ENCODE measurements at places on chromosomes 7 and 10. TPM values are rescaled to one million over a fixed set of nuclear protein-coding genes. Genes with fewer than 3 reads are reported as not detected.

Gene HIBADH
- total RNA-seq = 8.9 TPM

Gene FGL2
- 1.0 TPM for total RNA-seq

Gene LIPF
- not detected for total RNA-seq

Gene SPDYE1
- not detected for total RNA-seq

Gene ABCB4
- total RNA-seq = 0.69 TPM

Gene AVPI1
- total RNA-seq = 0.89 TPM

- no peak for DNase-seq
Measured at GRCh38 chr7:64874114-64874513, 29.0 kb upstream of the ZNF273 start.

GRCh38 chr7:80960244-80960795 is 41.5 kb upstream of the SEMA3C start:
- no peak for DNase-seq

DNA sequence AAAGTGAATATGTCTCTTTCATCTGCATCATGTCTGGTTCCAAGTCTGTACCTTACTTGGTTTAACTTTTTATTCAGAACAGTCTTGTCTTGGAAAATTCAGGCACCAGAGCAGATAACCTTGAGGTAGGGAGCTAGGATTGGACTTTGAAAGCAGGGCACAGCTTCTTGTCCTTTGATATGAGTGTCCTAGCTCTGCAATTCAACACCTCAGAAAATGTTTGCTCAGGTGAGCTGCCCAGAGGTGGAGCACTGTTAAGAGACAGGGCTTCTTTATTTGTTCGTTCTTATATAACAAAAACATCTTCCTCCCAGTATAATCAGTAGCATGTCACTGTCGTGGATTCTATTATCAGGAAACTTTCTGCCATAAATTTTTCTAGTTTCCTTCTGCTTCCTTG is 118.3 kb downstream of the LRRC4 start:
- no peak for DNase-seq

GRCh38 chr10:67801118-67801517 is 36.9 kb downstream of the DNAJC12 start:
- no peak for DNase-seq

DNA sequence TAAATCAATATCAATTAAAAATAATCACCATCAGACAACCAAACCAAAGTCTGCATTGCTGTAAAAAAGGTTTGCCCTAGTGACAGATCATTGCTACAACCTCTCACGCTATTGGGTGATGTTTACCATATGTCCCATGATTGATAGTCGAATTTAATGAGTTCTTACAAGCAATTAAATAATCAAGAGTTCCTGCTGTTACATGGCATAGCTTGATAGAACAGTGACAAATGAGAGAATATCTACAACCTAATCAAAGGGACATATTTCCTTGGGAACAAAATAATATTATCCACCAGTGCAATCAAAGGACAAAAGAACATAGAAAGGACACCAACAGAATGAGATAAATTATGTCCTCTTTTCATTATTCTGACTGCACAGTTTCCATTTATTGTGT is 387.4 kb downstream of the ETV1 start:
- DNase-seq = no peak

GRCh38 chr10:8137272-8137681 is 82.8 kb downstream of the GATA3 start:
- DNase-seq = no peak

- no peak for DNase-seq
Measured at GRCh38 chr7:134947329-134947728, 39.0 kb upstream of the AGBL3 start.

DNA sequence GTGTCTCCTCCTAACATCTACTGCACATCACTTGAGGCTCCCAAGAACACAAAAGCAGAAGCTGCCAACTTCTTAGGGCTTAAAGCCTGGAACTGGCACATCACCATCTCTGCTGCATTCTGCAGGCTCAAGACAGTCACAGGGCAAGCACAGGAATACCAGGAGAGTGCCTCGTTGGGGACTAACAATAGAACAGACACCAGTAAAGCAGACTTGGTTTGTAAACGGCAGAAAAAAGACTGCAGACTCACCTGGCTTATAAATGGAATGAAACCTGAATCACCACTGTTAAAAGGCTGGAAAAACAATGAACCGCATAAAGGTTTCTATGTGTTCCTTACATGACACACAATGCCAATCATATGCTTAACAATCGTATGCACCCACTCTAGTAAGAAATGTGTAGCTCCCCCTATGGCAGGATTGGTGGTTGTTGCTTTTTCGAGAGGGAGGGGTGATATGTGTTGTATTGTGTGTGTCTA is 12.8 kb downstream of the RHEB start:
- DNase-seq = no peak

GRCh38 chr10:21402606-21403083 is 122.8 kb downstream of the SKIDA1 start:
- no peak for DNase-seq

DNA sequence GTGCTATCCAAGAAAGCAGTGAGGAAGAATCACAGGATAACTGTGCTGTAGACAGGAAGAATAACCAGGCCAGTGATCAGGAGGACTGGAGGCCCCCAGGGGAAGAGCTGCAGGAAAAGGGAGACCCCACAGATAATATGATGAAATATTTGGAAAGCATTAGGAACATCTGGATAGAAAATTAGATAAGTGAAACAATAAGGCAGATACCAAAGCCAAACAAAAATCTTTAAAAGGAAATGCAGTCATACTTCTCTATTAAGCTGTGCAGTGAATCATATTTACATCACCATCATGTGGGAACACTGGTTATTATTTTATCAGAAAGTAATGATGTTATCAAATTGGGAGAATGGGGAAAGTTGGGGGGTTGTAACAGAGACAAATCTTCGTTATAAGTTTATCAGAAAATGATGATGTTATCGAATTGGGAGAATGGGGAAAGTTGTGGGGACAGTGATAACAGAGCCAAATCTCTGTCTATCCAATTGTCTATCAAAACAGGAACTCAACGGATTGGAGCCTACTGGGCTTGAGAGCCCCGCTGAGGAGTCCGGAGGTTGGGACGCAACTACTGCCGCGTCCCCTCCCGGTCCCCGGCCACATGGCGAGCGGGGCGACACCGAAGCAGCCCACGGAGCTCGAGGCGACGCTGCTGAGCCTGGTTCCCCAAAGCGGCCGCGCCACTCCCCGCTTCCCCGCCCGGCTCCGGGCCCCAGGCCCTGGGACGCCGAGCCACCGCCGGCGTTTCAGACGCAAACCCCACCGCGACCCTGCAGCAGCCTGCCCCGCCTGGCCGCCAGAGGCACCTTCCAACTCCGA is 14.0 kb upstream of the RALA start:
- no peak for DNase-seq

- no peak for DNase-seq
Measured at GRCh38 chr7:3957472-3958108, 656.5 kb downstream of the SDK1 start.

GRCh38 chr7:43232366-43232765 is 119.9 kb downstream of the HECW1 start:
- DNase-seq = no peak

DNA sequence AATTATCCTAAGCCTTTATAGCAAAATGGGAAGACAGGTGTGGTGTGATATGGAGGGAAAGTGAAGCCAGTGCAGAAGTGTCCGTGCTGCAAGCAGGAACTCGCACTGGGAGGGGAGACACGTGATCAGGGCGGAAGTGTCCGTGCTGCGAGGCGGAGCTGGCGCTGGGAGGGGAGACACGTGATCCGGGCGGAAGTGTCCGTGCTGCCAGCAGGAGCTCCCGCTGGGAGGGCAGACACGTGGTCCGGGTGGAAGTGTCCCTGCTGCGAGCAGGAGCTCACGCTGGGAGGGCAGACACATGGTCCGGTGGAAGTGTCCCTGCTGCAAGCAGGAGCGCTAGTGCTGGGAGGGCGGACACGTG is 40.5 kb upstream of the PRKAR1B start:
- no peak for DNase-seq

GRCh38 chr7:94436700-94437099 is 42.0 kb downstream of the COL1A2 start:
- DNase-seq = no peak

DNA sequence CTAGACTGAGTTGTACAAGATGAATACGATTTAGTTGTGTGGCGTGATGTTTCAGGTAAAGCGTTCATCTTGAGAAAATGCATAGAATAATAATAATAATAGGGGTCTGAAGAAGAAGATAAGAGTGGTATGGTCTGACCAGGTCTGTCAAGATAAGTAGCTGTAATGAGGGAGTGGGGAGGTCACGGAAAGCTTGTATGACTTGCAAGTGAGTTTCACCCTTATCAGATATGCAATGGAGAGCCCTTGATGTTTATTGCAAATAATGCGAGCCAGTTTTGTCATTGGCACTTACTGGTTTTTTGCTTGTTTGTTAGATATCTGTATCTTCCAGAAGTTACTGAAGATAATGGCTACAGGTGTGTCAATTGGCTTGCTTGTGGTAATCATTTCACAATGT is 611.5 kb downstream of the CNTNAP2 start:
- no peak for DNase-seq

DNA sequence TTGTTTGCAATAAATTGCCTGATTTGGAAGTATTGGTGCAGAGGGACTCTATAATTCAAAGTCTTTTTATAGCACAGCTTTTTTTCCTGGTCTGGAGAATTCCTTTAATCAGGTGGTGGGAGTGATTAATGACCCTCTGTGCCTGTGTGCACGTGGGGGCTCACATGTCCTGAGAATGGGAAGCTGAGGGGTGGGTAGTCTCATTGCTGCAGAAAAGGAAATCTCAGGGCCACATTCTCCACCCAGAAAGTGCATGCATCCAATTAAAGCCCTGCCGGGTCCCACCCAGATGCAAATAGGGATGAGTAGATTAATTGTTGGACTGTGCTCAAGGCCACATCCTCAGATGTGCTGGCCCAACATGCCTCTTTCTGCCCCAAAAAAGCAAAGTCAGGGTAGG is 324.7 kb downstream of the CXCL12 start:
- DNase-seq = no peak

DNA sequence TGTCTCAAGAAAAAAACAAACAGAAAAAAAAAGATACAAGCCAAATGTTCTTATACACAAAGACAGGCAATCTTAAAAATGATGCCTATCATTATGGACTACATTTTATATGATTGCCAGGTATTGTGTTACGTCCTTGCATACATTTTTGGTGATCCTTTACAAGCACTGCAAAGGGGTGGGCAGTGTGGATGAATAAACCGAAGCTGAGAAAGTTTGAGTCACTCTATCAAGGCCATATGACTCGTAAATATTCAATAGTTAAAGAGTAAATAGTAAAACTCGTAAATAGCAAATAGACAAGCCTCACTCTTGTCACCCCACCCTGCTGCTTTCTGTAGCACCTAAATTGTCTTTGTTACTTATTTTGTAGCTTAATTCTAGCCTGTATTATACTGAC is 326.2 kb downstream of the FRMD4A start:
- no peak for DNase-seq

DNA sequence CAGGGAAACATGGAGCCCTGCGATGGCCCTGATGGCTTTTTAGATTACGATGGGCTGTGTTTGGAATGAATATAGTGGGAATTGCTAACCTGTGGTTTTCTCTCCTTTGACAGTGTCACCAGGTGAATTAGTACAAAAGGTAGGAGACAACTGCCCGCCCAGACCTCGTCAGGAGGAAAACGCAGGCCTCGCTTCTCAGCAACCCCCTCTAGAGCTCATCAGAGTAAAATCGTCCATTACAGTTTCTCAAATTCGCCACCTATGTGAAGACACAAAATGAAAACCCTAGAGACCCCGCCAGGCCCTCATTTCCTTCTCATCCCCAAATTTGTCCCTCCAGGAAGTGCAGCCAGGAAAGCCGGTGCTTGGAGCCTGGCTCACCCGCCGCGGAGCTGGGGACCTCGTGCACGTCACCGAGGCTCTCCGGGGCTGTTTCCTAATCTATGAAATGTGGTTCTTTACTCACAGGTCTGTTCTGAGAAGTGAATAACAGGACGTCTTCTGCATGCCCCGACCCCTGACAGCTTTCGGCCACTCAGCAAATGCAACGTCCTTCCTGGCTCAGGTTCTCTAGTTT is 143.7 kb downstream of the VIPR2 start:
- DNase-seq = no peak

GRCh38 chr7:25244254-25245033 is 16.2 kb upstream of the NPVF start:
- DNase-seq = no peak

DNA sequence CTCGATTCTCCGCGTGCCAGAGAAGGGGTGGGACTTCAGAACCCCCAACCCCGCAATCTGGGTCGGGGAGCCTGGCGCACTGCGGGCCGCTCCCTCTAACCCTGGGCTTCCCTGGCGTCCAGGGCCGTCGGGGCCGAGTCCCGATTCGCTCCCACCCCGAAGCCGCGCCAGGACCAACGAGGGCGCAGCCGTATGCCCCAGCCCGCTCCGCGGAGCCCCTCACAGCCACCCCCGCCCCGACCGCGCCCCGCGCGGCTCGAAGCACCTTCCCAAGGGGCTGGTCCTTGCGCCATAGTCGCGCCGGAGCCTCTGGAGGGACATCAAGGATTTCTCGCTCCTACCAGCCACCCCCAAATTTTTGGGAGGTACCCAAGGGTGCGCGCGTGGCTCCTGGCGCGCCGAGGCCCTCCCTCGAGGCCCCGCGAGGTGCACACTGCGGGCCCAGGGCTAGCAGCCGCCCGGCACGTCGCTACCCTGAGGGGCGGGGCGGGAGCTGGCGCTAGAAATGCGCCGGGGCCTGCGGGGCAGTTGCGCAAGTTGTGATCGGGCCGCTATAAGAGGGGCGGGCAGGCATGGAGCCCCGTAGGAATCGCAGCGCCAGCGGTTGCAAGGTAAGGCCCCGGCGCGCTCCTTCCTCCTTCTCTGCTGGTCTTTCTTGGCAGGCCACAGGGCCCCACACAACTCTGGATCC is at the start of gene LEP:
Gene LEP (plus strand): TSS at position 583 of the 691 bp plus-strand sequence. CDS start 10,741 bp downstream, outside the sequence.
- DNase-seq = no peak
